Kasumi-1 (cell line): ENCODE measurements at places on chromosomes 11 and 22.

GRCh38 chr11:128506356-128506755 is 81.0 kb downstream of the ETS1 start:
- DNase-seq, result no peak

DNA sequence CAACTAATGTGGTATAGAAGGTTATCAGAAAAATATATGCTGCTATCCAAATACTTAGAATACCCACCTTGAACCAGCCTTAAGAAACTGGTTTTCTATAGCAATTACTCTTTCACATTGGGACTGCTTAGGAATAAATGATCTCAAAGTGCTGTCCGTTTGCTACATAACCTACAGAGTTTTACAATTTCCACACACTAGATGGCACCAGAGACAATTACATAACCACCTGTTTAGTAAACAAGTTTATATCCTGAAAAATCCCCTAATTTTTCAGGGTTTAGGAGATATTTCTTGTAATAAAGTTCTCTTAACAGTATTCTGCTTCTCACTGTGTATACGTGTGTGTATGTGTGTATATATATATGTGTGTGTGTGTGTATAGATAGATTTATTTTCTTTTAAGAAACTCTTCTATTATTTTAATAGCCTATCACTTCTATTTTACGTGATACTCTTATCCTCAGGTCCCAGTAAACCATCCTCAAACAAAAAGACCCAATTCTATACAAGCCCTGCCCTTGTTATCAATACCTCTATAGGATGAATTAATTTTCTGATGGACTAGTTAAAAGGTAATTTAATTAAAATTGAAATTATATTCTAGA is 6.7 kb upstream of the OR5I1 start:
- DNase-seq, result peak; percentile 59

GRCh38 chr22:50716290-50717024 is 21.5 kb upstream of the ACR start:
- no peak for DNase-seq

GRCh38 chr11:68617925-68618809 is 66.2 kb upstream of the GAL start:
- DNase-seq, result peak; percentile 5

- DNase-seq, result peak; percentile 53
Measured at GRCh38 chr11:1202776-1203504, 19.9 kb upstream of the MUC5B start.

- DNase-seq, result no peak
Measured at GRCh38 chr11:113248702-113249490, 65.5 kb upstream of the TTC12 start.

DNA sequence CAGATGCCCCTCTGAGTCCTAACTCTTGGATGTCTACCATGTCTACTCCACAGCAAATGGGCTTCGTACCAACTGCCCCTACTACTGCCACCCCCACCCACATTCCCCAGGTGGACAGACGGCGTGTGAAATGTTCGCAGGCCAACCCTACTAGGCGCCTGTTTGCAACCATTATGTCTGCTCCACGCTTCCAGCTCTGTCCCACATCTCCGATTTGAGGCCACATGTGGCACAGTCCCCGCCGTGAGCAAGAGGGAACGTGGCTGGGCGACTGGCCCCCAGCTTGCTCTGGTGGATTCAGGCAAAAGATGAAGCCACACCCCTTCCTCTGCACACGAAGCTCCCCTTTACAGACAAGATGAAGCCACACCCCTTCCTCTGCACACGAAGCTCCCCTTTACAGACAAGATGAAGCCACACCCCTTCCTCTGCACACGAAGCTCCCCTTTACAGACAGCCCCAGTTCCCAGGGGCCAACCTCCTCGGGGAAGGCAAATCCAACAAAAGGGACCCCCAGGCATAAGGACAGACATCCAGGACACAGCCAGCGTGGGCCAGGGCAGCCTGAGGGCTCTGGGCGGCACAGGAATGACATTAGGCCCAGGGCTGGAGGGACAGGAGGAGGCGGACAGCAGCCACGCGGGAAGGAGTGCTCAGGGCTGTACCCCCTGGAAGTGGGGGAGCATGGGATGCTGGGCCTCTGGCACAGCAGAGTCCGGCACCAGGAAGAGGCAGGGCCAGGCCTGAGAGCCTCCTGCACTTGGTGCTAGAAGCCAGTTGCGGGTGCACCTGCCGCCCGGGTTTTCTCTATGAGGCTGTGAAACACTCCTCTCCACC is 106.2 kb downstream of the SHANK2 start:
- no peak for DNase-seq

- DNase-seq, result no peak
Measured at GRCh38 chr11:535210-535518, 212 bp downstream of the HRAS start.

- no peak for DNase-seq
Measured at GRCh38 chr11:103683576-103683975, 352.9 kb upstream of the DDI1 start.

GRCh38 chr22:29004647-29005371 is 56.8 kb downstream of the C22orf31 start:
- DNase-seq, result no peak

DNA sequence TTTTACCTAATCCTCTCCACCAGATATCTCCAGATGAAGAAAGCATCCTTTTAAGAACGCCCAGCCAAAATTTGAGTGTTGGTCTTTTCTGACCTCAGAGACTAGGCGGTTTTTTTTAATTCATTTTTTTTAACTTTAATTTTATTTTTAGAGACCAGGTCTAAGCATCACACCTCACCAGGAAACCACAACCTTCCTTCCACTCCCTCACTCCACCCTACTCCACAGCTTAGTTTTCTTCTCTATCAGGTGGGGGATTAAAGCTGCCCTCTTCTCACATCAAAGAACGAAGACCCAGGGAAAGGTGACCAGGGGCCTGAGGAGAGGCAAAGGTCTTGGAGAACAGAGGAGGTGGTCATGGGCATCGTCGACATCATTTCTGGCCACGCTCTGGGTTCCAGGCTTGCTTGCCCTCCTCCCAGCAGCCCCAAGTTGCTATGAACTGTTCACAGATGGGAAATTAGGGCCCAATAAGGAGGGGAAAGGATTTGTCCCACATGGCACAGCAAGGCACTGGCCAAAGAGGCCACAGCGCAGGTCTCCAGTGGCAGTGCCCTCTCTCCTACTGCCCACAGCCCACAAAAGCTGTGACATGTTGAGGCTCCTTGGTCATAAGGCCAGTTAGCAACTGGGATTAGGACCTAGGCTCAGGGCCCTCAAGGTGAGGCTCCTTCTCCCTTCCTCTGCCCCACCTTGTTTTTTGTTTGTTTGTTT is 1.4 kb upstream of the PEX16 start:
- no peak for DNase-seq

- DNase-seq, result no peak
Measured at GRCh38 chr11:2547806-2548205, 103.0 kb downstream of the KCNQ1 start.

- no peak for DNase-seq
Measured at GRCh38 chr22:39487826-39488520, 14.1 kb upstream of the MIEF1 start.

DNA sequence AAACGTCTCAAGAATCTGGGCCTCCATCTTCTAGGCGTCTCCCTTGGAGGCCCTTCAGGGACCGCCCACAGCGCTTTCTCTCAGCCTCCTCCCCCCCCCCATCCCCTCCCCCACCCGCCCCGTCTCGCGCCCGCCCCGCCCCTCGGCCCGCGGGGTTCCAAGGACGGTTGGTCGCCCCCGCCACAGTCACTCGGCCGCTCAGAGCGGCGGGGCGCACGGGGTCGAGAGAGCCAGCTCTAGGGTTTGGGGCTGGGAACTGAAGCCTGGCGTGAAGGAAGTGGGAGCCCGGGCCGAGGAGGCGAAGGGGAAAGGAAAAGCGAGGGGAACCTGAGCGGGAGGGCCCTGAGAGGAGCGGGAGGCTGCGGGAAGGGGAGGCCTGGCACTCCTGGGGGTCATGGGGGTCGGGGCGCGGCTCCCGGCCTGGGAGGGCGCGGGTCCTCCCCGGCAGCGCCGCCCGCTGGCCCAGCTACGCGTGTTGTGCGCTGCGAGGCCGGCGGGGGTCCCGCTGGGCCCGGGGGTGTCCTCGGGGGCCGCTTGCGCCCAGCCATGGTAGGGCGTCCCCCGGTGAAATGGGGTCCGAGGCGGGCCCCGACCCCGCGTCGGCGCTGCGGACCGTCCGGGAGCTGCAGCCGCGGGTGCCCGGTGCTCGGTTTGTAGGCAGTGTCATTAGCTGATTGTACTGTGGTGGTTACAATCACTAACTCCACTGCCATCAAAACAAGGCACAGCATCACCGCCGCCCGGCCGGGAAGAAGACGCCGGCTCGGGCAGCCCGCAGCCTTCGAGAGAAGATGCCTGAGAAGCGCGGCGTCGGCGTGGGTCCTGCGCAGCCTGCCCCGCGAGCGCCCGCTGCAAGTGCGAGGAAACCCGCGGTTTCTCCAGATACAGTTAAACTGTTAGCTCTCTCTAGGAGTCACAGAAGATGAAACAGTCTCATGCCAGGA is at the start of gene BTG4:
TSS of gene BTG4 (minus strand) at position 91 of the 944 bp plus-strand sequence. CDS start 13,610 bp downstream, outside the sequence.
- DNase-seq, result no peak

DNA sequence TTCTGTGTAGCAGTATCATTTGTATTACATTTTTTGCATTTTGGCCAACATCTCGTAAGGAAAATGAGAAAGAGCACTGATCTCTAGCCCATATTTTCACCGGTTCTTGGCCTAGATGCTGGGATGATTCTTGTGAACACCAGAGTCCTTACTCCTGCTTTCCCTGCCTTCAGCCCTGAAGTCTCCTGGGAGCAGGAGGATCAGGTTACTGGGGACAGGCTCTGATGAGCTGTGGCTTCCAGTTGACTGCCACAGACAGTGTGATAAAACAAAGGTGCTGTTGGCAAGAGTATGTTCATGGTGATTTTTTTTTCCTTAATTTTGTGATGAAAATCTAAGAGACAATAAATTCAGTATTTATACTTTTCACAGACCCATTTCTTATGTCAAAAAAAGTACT is 34.2 kb upstream of the ADSL start:
- no peak for DNase-seq

DNA sequence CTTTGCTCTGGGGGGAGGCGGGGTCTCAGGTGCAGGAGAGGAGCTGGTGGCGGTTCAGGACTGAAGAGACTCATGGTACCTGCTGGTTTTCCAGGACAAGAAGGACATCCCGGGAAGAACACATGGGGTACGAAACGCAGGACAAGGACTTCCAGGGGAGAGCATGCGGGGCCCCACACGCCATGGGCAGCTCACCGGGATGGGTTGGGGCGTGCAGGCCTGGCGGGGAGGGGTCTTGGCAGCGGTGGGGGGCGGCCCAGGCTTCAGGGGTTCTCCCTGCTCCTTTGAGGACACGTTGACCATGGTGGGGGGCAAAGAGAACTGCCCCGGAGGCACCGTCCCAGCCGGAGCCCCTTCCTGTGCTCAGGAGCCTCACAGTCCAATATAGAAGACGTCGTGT is 673.2 kb downstream of the BRD1 start:
- DNase-seq, result no peak

DNA sequence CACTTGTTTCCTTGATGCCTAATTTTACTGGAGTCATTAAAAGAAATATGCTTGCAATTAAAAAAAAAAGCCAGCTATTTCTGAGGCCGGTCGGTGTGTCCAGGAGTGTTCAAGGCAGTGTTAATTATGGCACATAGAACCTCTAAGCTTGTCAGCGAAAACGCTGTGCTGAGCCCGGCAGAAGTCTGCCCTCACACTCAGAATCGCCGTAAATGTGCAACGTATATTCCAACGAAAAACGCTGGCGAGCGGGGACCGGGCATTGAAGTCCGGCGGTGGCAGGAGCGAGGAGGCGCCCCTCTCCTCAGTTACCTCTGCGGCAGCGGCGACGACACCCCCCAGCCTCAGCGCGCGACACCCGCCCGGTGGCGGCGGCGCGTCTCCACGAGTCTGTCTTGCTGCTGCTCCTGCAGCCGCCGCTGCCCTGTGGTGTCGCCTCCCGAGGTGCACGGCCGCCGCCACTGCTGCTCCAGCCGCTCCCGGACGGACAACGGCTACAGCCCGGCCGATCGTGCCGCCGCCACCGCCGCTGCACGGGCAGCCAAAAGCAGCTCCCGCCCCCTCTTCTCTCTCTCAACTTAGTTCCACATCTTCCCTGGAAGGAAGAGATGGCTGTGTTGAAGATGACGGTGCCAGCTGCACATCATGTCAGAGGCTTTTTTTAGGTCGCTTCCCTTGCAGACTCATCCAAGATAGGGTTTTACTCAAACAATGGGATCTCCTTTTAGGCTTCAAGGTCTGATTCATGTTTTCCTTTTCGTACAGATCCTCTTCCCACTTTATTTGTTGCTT is 56.0 kb downstream of the JAM3 start:
- DNase-seq, result peak; percentile 30

DNA sequence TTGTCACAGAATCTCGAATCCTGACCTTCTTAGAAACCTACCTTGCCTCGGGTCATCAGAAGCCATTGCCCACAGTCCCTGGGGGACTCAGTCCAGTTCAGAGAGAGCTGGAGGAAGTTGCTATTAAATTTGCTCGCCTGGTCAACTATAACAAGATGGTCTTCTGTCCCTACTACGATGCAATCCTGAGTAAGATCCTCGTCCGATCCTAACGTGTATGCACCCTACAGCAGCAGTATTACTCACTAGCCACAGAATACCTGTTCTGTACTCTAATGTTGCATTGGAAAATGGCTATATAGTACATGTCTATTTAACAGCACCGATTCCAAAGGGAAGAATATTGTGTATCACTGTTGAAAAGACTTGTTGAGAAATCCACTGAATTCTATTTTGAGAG is 33.1 kb downstream of the TCP11L1 start:
- no peak for DNase-seq

- peak; percentile 15 for DNase-seq
Measured at GRCh38 chr11:94638902-94639373, 71.8 kb downstream of the PIWIL4 start.

DNA sequence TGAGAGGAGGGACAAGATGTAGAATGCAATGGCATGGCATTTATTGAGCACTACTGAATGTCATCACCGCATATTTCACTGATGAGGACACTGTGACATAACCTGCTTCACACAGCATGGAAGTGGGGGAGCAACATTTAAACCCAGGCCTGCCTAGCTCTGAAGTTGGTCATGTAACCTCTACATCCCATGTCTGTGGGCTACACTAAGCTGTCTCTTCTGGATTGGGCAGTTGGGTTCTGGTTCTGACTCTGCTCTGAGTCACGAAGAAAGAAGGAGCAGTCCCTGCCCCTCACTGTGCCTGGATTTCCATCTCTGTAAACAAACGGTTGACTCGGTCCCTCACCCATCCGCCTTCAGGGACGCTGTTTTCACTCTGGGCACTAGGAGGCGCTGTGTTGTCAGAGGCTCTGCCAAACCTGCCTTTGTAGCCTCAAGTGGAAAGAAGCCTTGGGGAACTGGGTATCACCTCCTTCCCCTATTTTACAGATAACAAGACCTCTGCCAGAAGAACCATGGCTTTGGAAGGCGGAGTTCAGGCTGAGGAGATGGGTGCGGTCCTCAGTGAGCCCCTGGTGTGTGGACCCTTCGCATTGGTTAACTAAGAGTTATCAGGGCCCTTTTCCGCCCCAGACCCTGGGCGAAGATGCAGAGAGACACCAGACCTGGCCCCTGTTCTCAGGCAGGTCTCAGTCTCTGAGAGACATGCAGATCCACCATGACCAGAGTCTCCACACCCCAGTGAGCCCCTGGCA is 12.7 kb upstream of the ARHGEF17 start:
- DNase-seq, result peak; percentile 91

DNA sequence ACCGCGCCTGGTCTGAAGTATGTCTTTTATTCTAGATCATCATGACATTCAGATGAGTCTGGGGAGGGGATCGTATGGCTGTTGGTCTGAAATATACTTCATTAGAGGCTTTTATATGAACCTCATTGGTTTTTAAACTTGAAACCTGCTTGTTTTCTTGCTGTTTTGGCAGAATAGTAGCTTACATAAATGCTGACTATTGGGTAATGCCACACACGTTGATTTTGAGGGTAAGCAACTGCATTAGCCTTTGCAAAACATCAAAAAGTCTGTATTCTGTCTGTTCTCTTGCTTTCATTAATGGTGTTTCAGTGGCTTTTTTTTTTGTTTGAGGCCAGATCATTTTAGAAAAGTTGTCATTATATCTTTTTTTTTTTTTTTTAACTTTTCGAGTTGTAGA is 14.2 kb downstream of the PPME1 start:
- DNase-seq, result no peak
